Tibial artery (tissue), 4 donors: ENCODE measurements at places on chromosomes 12 and 14.

- no peak for DNase-seq
- no peaks in the 10 kb centered on the region for H3K36me3 ChIP-seq
- no peak overlapping the region for H3K27ac ChIP-seq
Measured at GRCh38 chr12:106220536-106220935, 27.3 kb downstream of the CKAP4 start.

GRCh38 chr12:92608151-92609091 lies 94.4 kb upstream of the PLEKHG7 start:
- H3K36me3 ChIP-seq, result no peaks in the 10 kb centered on the region
- no peak overlapping the region for H3K4me3 ChIP-seq
- no peaks in the 10 kb centered on the region for H3K27me3 ChIP-seq
- no peak overlapping the region for H3K27ac ChIP-seq
- H3K4me1 ChIP-seq, result peaks cover 17% of the 10 kb centered on the region
- no peak for DNase-seq

- H3K27ac ChIP-seq, result peak overlapping the region; percentile 98
- peak overlapping the region; percentile 99 for H3K4me3 ChIP-seq
- no peak for DNase-seq
- H3K36me3 ChIP-seq, result no peaks in the 10 kb centered on the region
- H3K4me1 ChIP-seq, result peaks cover 7% of the 10 kb centered on the region
Measured at GRCh38 chr12:22626406-22626805, 1.4 kb downstream of the ETNK1 start.

GRCh38 chr12:53100466-53101151 lies 2.7 kb upstream of the SOAT2 start:
- peak; percentile 37 for DNase-seq
- H3K27ac ChIP-seq, result peak overlapping the region; percentile 39
- H3K4me1 ChIP-seq, result no peaks in the 10 kb centered on the region
- H3K4me3 ChIP-seq, result peak overlapping the region; percentile 80

DNA sequence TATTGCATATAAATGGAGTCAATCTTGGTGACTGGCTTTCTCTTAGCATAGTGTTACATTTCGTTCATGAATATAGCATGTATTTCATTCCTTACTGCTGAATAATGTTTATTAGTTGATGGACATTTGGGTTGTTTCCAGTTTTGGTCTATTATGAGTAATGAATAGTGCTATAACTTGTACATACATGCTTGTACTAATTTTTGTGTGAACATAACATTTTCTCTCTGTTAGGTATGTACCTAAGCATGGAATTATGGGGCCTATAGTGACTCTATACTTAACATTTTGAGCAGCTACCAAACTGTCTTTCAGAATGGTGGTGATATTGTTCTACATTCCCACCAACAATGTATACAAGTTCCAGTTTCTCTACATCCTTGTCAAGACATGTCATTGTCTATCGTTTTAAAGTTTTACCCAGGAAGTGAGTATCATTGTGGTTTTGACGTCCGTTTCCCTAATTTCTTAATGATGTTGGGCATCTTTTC lies 23.1 kb downstream of the ATP2A2 start:
- peaks cover 54% of the 10 kb centered on the region for H3K36me3 ChIP-seq
- DNase-seq, result no peak
- no peaks in the 10 kb centered on the region for H3K27me3 ChIP-seq
- no peak overlapping the region for H3K4me3 ChIP-seq
- peak overlapping the region; percentile 8 for H3K27ac ChIP-seq
- peaks cover 82% of the 10 kb centered on the region for H3K4me1 ChIP-seq

GRCh38 chr12:132653567-132654290 lies 33.4 kb downstream of the POLE start:
- H3K36me3 ChIP-seq, result peaks cover 95% of the 10 kb centered on the region
- H3K27ac ChIP-seq, result no peak overlapping the region
- no peaks in the 10 kb centered on the region for H3K27me3 ChIP-seq
- H3K4me1 ChIP-seq, result no peaks in the 10 kb centered on the region
- DNase-seq, result no peak
- H3K4me3 ChIP-seq, result no peak overlapping the region

DNA sequence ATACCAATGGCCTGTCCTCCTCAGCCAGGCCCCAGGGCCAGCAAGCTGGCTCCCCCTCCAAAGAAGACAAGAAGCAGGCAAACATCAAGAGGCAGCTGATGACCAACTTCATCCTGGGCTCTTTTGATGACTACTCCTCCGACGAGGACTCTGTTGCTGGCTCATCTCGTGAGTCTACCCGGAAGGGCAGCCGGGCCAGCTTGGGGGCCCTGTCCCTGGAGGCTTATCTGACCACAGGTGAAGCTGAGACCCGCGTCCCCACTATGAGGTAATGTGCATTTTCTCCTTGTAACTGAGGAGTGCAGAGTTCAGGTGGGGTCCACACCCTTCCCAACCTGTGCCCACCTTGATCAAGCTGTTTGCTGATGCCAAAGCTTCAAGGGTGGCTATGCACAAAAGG lies 23.4 kb downstream of the ACACB start:
- H3K4me1 ChIP-seq, result no peaks in the 10 kb centered on the region
- peak; percentile 6 for DNase-seq
- H3K27me3 ChIP-seq, result no peaks in the 10 kb centered on the region
- peaks cover 10% of the 10 kb centered on the region for H3K36me3 ChIP-seq

DNA sequence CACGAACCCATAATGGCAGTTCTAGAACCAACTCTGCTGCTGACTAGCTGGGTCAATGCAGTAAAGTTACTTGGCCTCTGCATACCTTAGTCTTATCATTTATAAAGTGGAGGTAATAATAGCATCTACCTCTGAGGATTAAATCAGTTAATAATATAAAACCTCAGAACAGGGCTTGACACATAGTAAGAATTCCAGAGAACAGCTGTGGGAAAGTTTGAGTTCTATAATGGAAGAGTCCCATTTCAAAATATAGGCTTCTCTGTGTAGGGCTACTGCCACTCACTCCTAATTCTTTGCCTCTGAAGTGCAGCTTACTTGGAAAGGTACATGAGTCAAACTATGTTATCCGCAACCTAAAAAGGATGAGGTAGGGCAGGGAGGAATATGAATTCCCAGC lies 269.2 kb upstream of the PRKD1 start:
- DNase-seq, result no peak
- H3K27ac ChIP-seq, result no peak overlapping the region

DNA sequence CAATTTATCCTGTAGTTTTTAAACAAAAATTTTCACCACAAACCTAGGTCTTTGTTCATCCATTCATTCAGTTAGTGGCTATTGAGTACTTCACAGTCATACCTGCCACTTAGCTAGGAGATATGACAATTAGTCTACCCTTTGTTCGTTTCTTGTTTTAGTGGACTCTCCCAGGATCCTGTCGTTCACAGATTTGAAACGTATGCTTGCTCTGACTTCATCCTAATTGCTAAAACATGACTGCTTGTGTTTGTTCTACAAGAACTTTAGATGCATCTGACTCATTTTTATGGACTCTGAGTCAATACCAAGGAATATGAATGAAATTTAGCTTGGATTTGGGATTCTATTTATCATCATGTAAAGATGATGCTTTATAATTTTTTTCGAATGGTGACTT lies 69.5 kb downstream of the TBC1D30 start:
- H3K4me1 ChIP-seq, result no peaks in the 10 kb centered on the region
- no peak overlapping the region for H3K27ac ChIP-seq
- H3K36me3 ChIP-seq, result no peaks in the 10 kb centered on the region
- peaks cover 18% of the 10 kb centered on the region for H3K27me3 ChIP-seq

DNA sequence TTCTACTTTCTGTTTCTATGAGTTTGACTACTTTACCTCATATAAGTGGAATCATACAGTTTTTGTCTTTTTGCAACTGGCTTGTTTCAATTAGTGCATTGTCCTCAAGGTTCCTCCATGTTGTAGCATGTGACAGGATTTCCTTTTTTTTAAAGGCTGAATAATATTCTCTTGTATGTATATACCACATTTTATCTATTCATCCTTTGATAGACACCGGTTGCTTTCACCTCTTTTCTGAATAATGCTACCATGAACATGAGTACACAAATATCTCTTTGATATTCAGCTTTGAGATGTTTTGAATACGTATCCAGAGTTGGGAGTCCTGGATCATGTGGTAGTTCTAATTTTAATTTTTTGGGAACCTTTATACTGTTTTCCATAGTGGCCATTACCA lies 65.4 kb downstream of the SPATS2 start:
- H3K4me3 ChIP-seq, result no peak overlapping the region
- no peaks in the 10 kb centered on the region for H3K27me3 ChIP-seq
- H3K4me1 ChIP-seq, result no peaks in the 10 kb centered on the region
- H3K27ac ChIP-seq, result no peak overlapping the region

DNA sequence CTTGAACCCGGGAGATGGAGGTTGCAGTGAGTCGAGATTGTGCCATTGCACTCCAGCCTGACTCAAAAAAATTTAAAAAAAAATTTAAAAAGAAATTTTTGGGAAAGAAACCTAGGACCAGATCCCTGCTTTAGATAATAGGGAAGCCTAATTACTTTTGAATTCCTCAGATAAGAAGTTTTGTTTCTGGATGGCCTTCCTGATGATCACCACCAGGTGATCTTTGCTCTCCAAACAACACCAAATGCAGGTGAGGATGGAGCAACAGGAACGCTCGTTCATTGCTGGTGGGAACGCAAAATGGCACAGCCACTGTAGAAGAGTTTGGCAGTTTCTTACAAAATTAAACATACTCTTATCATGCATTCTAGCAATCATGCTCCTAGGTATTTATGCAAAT lies 28.5 kb upstream of the KLC1 start:
- no peak overlapping the region for H3K4me3 ChIP-seq
- no peaks in the 10 kb centered on the region for H3K27me3 ChIP-seq
- no peak for DNase-seq
- no peak overlapping the region for H3K27ac ChIP-seq
- no peaks in the 10 kb centered on the region for H3K4me1 ChIP-seq
- H3K36me3 ChIP-seq, result no peaks in the 10 kb centered on the region

DNA sequence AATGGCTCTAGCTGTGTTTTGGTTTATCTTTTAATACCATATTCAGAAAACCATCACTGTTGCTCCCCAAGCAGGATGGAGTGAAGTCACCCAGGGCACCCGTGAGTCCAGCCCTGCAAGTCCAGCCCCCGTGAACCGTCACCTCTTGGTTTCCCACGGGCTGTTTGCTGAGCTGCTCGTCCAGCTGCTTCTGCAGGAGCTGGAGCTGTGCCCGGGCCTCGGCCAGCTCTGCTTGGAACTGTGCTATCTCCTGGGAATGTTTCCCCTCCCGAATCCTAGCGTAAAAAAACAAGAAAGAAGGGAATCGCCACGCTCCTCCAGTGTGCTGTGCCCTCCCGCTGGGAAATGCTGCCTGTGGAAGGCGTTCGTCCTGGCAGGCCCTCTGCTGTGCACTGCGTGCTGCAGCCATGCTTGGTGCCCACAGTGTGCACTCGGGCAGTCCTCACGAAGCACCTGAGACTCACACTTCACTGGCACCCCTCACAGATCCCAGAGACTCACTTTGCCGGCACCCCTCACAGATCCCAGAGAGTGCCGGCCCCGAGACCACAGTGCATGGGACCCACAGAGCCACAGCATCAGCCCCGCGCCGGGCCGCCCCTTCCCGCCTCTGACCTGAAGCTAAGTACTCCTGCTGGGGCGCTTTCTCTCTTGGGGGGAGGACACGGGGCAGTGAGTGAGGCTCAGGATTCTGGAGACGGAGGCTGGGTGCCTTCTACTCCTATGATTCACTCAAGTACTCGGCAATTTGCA lies 15.4 kb upstream of the ANKLE2 start:
- no peak for DNase-seq
- H3K27me3 ChIP-seq, result no peaks in the 10 kb centered on the region
- no peak overlapping the region for H3K27ac ChIP-seq
- peaks cover 6% of the 10 kb centered on the region for H3K4me1 ChIP-seq
- no peak overlapping the region for H3K4me3 ChIP-seq
- peaks cover 88% of the 10 kb centered on the region for H3K36me3 ChIP-seq

- peaks cover 22% of the 10 kb centered on the region for H3K36me3 ChIP-seq
- peaks cover 12% of the 10 kb centered on the region for H3K4me1 ChIP-seq
- peak; percentile 97 for DNase-seq
- no peaks in the 10 kb centered on the region for H3K27me3 ChIP-seq
- peak within 1 kb of the TSS; percentile 89 for H3K4me3 ChIP-seq
Measured at GRCh38 chr12:57782608-57783465, at the start of gene TSFM. TSFM (plus strand) TSS chr12:57782787; CDS start chr12:57782802, 15 bp downstream.

DNA sequence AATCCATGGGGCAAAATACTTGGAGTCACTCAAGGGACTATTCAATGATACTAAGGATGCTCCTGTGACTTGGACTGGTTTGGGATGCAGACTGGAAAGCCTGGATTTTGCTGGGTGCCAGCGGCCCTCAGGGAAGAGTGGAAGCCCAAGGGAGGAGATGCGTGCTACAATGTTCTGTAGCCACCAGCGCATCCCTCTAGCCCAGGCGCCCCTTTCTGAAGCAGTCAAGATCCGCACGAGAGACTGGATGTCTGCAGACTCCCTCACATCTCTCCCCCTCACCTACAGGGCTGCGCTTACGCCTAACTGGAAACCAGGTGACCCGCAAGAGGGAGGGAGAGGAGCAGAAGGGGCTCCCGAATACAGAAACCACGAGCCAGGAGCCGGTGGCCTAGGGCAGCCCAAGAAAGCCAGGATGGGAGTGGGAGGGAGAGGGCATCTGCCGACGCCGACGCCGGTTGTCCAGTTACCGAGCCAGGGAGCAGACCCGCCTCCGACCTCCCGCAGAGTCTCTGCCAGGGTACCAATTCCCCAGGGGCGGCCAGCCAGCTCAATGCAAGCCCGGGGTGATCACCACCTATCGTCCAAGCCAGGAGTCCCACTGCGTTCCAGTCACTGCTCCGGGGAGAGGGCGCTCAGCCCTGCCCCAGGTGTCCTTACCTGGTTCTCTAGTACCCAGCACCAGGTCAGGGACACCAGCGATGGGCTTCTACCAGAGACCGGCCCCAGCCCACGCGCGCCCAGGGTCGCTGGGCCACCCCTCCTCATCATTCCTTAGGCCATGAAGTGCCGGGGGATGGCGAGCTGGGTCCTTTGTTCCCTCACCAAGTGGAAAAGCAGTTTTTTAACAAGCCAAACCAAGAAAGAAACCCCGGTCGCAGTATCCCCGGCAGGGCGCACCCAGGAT lies 1.2 kb downstream of the NTN4 start:
- H3K36me3 ChIP-seq, result peaks cover 4% of the 10 kb centered on the region
- H3K4me1 ChIP-seq, result peaks cover 35% of the 10 kb centered on the region
- H3K27me3 ChIP-seq, result no peaks in the 10 kb centered on the region
- peak; percentile 27 for DNase-seq
- H3K4me3 ChIP-seq, result peak overlapping the region; percentile 91

DNA sequence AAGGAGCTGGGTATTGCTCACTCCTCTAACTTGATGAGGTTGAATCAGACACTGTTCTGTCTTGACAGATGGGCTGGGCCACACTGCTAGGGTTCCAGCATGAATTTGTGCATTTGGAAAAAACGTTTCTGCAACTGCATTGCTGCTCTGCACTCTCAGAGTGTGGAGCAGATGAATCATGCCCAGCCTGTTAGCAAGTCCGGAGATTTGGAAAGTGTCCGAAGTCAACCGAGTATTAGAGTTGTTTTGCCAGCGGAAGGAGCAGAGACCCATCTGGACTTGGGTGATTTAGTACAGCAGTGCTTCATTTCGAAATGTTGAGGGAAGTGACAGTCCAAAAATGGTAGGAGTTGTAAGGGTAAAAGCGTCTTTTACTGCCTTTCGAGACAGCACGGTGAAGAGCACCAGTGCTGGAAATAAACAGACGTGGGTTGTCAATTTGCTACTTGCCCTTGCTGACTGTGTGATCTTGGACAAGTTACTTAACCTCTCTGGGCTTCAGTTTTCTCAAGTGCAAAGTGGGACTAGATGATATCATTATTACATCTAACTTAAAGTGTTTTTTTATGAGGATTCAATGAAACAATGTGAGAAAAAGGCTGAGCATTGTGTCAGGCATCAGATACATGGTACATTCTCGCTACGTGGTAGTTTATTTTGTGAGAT lies 139.5 kb downstream of the CHST11 start:
- H3K4me3 ChIP-seq, result no peak overlapping the region
- peak; percentile 73 for DNase-seq
- H3K4me1 ChIP-seq, result peaks cover 17% of the 10 kb centered on the region
- H3K27ac ChIP-seq, result peak overlapping the region; percentile 27
- H3K27me3 ChIP-seq, result no peaks in the 10 kb centered on the region
